ENCODE measurements at places on chromosomes 4 and X. TPM values are rescaled to one million over a fixed set of nuclear protein-coding genes. Genes with fewer than 3 reads are reported as not detected.

Gene DCAF8L2
- not detected for total RNA-seq

Gene CNGA2
- not detected for total RNA-seq

Gene SULT1E1
- not detected for total RNA-seq

Gene GSX2
- 1.1 TPM for total RNA-seq

Gene TCEAL6
- not detected for total RNA-seq
